ENCODE measurements at places on chromosomes 12 and 14. TPM values are rescaled to one million over a fixed set of nuclear protein-coding genes. Genes with fewer than 3 reads are reported as not detected.

The RFX4 gene
- total RNA-seq, result not detected

The AGAP2 gene
- total RNA-seq, result 0.36 TPM

The DLGAP5 gene
- 149 TPM for total RNA-seq

The FAM222A gene
- 0.93 TPM for total RNA-seq

The APOF gene
- total RNA-seq, result not detected

The SAMD15 gene
- total RNA-seq, result 1.7 TPM
